ENCODE measurements at places on chromosomes 3 and 15.
A peak's percentile ranks its signal among the peaks of the same experiment; 100 is the strongest.

GRCh38 chr3:51245867-51246266 is 139.2 kb upstream of the MANF start:
- DNase-seq: no peak

DNA sequence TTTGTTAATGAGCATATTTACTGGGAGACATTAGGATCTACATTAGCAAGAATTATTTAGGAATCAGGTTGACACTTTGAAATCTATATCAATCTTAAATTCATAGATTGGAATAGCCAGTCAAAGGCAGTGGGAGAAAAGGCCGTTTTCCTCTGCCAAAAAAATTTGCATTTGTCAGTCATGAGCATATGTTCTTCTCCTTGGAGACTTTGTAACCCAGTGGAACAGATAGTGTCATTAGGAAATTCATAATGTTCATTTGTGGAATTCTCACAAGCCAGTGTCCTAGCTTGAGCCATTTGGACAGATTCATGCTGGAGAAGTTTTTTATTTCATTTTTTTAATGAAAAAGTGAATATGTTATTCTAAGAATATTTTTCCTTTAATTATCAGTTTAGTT is 260.1 kb downstream of the OXSM start:
- DNase-seq: no peak

GRCh38 chr3:2765002-2765579 is 345.1 kb downstream of the IL5RA start:
- no peak for DNase-seq

GRCh38 chr3:50246517-50246954 is 10.5 kb downstream of the GNAI2 start:
- DNase-seq: peak; percentile 67

DNA sequence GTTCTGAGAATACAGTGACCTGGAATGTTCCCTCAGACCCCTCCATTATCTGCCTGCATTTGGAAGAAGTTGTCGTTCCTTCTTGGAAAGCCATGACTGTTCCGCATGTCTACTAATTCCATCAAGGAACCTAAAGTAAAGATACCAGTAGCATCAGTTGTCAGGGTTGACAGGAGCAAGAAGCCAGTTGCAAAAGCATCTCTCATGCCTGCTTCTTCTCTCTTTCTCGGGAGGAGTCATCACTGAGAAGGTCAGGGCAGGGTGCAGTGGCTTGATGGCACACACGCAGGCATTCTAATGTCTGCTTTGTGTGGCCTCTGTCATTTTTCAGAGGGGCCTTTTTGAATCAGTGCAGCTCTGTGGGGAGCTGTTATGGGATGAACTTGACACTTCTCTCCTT is 276.6 kb upstream of the TPM1 start:
- no peak for DNase-seq

GRCh38 chr3:192608726-192609600 is 118.4 kb downstream of the FGF12 start:
- DNase-seq: no peak

DNA sequence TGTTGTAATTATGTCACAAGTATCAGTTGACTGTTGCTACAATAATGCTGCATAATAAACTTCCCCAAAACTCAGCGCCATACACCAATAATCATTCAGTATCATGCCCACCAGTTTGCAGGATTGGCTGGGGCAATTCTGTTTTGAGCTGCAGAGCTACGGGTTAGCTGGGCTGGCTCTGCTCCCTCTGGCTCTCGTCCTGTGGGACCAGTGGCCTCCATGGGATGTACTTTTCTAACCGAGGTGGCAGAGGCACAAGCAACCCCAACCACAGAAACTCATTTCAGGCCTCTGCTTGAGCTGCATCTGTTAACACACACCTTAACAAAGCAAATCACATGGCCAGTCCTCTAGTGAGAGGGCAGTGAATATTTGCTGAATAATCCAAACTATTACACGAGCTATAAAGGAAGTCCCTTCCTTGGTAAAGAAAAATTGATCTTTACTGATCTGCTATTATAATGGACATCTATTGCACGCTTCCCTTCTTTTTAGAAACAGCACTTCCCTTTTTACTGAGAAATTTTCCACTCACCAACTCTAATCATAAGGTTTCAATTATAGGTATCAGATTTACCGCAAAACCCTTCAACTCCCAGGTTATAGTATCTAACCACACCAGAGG is 10.9 kb upstream of the BCL2A1 start:
- no peak for DNase-seq

DNA sequence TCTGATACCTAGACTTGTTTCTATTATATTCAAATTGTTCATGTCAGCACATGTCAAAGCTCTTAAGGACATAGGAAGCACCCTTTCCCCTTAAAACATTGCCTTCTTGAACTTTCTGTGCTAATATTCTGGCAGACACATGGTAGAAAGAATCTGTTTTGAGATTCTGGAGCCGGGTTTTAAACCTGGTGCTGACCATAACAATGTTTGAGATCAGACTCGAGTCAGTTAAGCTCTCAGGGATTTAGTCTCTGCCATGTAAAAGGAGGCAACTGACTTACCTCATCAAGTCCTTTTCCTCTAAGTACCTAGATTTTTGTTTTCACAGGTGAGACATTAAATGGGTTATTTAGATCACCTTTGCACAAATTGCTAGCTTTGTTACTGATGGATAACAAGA is 38.9 kb downstream of the RBMS3 start:
- DNase-seq: no peak

DNA sequence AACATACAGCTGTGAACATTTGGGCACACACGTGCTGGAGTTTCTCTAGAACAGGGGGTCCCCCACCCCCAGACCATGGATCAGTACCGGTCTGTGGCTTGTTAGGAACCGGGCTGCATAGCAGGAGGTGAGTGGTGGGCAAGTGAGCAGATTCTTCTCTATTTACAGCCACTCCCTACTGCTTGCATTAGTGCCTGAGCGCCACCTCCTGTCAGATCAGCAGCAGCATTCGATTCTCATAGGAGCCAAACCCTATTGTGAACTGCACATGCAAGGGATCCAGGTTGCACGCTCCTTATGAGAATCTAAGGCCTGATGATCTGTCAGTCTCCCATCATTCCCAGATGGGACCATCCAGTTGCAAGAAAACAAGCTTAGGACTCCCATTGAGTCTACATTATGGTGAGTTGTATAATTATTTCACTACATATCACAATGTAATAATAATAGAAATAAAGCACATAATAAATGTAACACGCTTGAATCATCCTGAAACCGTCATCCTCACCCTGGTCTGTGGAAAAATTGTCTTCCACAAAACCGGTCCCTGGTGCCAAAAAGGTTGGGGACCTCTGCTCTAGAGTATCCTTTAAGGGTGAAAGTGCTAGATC is 25.8 kb downstream of the CHRM5 start:
- no peak for DNase-seq

DNA sequence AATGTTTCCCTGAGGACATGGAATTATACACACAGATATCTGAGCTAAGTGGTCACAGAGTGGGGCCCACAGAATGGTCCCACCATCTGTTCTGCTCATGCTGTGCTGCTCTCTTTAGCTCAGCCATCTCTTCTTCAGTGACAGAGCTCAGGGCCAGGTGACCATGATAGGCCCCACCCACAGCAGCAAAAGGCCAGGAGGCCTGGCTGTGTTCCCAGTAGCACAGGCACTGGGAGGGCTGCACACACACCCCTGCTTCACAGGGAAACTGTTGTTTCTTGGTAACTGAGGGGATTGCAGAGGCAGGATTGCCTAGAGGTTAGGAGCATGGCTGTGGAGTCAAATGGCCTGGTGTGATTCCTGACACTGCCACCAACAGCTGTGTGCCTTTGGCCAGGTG is 4.8 kb upstream of the FBXW12 start:
- no peak for DNase-seq

DNA sequence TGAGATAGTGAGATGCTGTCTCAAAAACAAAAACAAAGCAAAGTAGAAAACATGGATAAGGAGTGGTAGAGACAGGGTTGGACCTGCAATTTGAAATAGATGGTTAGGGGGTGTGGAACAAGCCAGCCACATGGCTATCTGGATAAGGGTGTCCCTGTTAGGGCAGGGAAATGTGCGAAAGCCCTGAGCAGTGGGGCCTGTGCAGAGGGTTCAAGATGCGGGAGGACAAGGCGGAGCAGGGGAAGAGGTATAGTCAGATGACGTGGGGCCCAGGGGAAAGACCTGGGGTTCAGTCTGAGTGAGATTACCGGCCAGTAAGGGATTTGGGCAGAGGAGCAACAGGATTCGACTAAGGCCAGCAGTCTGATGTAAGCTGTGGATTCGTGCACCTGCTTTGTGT is 18.4 kb upstream of the NR2E3 start:
- DNase-seq: no peak

DNA sequence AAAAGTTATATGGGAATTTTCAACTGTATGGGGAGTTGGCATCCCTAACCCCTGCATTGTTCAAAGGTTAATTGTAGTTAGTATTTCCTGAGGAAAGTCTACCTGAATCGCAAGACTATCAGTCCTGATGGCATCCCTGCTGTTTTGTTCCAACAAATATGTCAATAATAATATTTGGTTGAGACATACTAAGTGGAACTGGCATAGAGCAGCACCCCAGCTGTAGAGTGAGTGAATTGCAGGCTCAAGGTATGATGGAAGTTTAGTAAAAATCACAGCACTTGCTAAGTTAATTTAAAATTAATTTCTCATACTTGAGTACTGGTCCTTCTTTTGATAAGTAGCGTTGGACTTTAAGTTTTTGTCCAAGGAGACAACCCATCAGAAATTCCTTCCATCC is 18.0 kb upstream of the COMMD2 start:
- no peak for DNase-seq

- DNase-seq: no peak
These were observed 18.0 kb downstream of the PLA2G4F start for GRCh38 chr15:42138411-42138810.

DNA sequence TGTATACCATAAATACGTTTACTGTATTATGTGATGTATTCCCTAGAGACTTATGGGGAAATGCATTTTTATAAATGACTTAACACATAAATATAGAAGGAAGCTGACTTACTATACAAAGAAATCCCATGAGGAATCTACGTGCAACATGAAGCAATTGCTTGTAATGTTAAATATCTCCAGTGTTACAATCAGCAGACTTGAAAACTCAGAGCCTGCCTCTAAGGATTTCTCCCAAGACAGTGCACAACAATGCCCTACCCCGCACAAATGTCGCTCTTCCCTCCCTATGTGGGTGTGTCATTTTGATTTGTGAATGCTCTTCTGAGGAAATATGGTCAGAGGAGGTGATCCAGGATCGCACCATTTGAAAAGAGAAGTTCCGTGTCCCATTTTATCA is 629.0 kb downstream of the NR2F2 start:
- DNase-seq: no peak

DNA sequence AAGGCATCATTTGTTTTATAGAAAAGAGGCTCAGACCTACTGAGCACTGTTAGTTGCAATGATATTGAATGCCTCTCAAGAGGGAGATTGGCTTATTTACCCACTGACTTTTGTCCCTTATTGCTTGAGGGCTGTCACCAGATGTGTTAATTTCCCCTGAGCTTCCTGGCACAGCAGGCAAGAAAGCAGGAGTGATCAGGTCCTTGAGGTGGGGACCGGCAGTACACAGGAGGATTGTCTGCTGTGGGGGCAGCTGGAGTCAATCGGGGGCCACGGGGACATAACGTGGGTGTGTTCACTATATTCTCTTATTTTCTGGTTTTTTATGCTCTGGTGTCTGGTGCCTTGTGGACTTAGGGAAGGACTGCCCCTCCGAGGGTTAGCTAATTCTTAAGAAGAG is 44.6 kb downstream of the GASK1A start:
- no peak for DNase-seq

DNA sequence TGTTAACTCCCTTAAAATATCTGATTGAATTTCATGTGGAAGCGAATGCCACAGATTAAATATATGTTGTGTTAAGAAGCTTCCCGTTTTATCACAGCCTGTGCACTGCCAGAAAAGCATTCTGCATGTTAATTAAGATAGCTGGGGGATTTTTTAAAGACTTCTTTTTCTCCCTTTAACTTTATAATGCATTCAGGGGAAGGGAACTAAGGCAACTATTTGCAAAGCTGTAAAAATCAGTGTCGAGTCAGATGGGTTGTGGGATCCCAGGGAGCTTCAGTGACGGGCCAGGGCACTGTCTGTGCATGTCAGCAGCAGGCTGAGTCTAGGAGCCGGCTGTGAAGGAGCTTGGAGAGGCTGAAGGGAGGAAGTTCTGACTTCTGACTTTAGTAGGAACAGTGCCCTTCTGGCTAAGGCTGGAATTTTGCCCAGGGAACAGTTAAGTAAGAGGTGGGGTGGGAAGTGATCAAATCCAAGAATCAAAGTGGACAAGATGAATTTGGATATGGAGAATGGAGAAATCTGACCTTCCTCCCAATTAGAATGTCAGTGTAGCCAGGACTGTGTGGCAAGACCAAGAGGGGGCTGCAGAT is 77.7 kb downstream of the ABHD5 start:
- no peak for DNase-seq

DNA sequence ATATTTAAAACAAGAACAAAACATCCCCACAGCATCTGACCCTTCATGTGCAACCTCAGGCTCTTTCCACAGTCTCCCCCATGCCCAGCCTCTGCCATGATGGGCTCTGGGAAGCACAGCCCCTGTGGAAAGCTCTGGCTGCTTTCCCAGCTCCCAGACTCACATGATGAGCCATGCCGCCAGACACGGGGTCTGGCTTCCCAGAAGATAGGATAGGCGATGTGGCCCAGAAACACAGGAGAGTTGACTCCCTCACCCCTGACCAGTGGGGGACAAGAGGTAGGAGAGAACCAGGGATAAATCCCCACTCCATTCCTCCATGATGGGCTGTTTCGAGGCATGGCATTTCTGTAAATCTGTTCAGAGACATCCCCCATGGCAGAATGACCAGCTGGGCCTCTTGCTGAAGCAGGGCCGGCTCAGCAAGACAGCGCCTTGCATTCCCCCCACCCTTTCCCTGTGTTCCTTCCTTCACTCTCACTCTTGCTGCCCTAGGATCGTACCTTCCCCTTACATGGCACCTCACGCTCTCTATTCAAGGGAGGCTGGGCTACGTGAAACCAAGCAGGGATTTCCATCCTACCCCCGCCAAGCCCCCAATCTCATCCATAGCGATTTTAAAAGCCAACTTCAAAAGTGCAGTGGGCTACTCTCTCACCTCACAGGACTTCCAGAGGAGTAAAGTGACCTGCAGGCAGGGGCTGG is 192.4 kb downstream of the ABHD5 start:
- DNase-seq: no peak

GRCh38 chr3:24154013-24154695 is 209.1 kb downstream of the NR1D2 start:
- no peak for DNase-seq
